ENCODE measurements at places on chromosomes 7 and 10.

DNA sequence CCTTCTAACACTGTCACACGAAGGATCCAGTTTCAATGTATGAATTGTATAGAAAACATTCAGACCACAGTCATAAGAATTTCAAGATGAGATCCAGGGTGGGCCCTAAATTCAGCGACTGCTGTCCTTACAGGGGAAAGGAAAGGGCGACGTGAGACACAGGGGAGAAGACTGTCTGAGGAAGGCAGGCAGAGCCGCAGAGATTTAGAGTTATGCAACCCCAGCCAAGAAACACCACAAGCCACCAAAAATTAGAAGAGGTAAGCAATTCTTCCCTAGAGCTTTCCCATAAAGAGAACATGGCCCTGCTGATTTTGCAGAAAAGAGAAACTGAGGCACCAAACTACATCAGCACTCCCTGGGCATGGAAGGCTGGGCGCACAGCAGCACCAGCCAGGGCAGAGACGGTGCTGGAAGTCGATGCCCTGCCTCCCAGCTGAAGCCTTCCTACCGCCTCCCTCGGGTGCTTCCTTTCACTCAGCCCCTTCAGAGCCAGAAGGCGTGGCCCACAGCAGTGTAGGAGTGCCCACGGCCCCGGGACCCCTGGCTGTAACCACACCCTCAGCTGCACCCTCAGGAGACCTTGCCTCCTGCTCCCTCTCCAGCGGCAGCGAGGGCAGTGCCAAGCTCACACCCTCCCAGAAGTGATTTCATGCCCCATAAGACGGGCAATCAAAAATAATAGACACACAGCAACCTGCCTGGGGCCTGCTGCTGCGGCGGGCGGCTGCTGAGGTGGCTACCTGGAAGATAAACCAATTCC, 81.0 kb upstream of the LRRC4 start:
- DNase-seq, result no peak

DNA sequence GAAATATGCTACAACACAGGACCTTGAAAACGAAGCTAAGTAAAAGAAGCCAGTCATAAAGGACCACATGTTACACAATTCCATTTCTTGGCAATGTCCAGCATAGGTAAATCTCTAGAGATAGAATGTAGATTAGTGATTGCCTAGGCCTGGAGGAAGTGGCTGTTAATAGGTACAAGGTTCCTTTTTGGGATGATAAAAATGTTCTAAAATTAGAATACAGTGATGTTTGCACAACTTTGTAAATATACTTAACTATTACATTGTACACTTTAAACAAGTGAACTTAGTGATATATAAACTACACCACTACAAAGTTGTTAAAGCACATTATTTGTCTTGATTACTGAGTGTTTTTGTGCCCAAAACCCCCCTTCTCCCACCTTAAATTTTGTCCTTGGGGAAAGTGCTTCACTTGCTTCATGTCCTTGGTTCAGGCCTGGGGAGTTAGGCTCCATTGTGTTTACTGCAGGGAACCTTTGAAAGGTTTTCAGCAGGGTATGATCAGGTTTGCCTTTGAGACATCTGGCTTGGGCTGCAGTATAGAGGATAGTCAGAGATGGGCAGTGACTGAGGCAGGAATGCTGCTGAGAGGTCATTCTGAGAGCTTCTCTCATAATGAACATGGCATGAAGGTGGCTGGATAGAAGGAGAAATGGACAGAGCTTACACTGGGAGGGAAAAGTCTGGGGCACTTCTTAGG, 1052.6 kb downstream of the REEP3 start:
- no peak for DNase-seq

- DNase-seq, result peak; percentile 33
Measured at GRCh38 chr7:91719008-91719407, 161.5 kb downstream of the MTERF1 start.

- no peak for DNase-seq
Measured at GRCh38 chr10:78072504-78072903, 38.8 kb downstream of the RPS24 start.

GRCh38 chr7:68547799-68548198, 1050.5 kb upstream of the AUTS2 start:
- DNase-seq, result peak; percentile 96

DNA sequence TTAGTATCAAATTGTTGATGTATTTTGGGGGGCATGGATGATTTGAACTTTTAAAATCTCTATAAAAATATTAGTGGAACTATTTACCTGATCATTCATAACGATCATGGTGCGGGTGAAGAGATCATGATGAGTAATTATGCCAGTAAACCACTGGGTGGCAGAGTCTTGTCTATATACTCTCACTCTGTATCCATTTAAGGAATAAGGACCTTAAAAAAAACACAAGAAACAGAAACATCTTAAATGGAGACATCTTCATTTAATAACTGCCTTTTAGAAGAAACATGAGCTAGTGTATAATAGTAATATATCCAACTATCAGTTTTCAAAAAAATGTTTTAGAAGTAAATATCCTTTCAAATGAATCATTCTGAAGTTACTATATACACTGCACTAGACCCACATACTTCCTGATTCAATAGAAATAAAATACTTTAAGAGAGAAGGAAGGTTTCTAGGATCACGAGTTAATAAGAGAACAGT, 84.0 kb downstream of the NRBF2 start:
- peak; percentile 44 for DNase-seq
